Naive thymus-derived CD4-positive, alpha-beta T cell (primary cell): ENCODE measurements at places on chromosomes 5 and 9.

GRCh38 chr5:153970496-153970895 is 68.2 kb downstream of the FAM114A2 start:
- no peak for DNase-seq
- H3K27me3 ChIP-seq: no peaks in the 10 kb centered on the region
- no peak overlapping the region for H3K4me3 ChIP-seq
- no peaks in the 10 kb centered on the region for H3K4me1 ChIP-seq
- no peak overlapping the region for H3K27ac ChIP-seq
- no peaks in the 10 kb centered on the region for H3K36me3 ChIP-seq

GRCh38 chr5:67724412-67725135 is 491.0 kb upstream of the PIK3R1 start:
- H3K27ac ChIP-seq: no peak overlapping the region
- no peaks in the 10 kb centered on the region for H3K4me1 ChIP-seq
- H3K36me3 ChIP-seq: no peaks in the 10 kb centered on the region
- DNase-seq: no peak
- H3K4me3 ChIP-seq: no peak overlapping the region

DNA sequence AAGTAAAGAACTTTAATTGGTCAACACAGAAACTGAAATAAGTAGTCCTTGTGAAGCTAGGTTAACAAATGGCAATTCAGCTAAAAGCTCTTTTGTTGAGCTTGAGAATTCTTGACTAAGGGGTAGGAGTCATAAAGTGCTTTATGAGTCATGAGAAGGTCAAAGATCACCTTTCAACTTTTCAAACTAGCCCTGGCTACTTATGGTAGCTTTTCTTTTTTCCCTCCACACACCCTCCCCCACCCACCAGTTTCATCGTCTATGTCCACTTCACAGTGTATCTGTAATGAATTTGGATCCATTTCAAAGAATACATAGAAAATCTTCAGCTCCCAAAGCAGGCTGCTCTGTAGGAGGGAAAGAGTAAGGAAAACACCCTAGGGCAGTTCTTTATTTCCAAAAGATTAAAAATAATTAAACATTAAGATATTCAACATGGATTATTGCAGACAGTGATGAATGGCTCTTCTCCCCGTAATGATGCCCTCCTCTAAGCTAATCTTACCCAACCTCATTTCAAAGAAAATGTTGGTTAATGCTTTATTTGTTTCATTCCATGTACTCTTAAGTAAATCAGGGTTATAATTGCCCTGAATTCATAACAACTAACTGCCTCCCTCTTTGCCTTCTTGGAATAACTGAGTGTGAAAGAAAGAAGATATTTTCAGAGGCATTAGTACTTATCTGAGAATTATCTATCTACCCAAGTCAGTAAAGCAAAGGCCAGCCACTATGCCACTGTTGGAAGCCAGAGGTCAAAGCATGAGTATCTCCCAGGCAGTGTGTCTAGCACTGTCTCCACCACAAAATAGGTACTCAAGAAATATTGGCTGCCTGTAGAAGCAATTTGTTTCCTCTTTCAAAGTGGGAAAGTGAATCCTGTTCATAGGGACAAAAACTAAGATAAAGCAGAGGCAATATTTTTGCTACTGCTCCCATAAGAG is 290.6 kb downstream of the PIK3R1 start:
- H3K27me3 ChIP-seq: no peaks in the 10 kb centered on the region
- no peaks in the 10 kb centered on the region for H3K36me3 ChIP-seq
- no peak overlapping the region for H3K4me3 ChIP-seq
- H3K4me1 ChIP-seq: no peaks in the 10 kb centered on the region
- no peak overlapping the region for H3K27ac ChIP-seq
- no peak for DNase-seq

- no peak overlapping the region for H3K4me3 ChIP-seq
- no peaks in the 10 kb centered on the region for H3K4me1 ChIP-seq
- H3K27me3 ChIP-seq: no peaks in the 10 kb centered on the region
- no peak for DNase-seq
These were observed 71.9 kb upstream of the RANBP3L start for GRCh38 chr5:36373527-36374086.

GRCh38 chr5:141477815-141478214 is 2.0 kb downstream of the PCDHGC3 start:
- H3K27ac ChIP-seq: no peak overlapping the region
- no peaks in the 10 kb centered on the region for H3K36me3 ChIP-seq
- peaks cover 13% of the 10 kb centered on the region for H3K27me3 ChIP-seq
- H3K4me1 ChIP-seq: peaks cover 5% of the 10 kb centered on the region
- no peak for DNase-seq

GRCh38 chr5:123610209-123610608 is 98.2 kb downstream of the CSNK1G3 start:
- H3K4me1 ChIP-seq: no peaks in the 10 kb centered on the region
- H3K27me3 ChIP-seq: no peaks in the 10 kb centered on the region
- DNase-seq: no peak
- H3K27ac ChIP-seq: no peak overlapping the region
- no peak overlapping the region for H3K4me3 ChIP-seq

DNA sequence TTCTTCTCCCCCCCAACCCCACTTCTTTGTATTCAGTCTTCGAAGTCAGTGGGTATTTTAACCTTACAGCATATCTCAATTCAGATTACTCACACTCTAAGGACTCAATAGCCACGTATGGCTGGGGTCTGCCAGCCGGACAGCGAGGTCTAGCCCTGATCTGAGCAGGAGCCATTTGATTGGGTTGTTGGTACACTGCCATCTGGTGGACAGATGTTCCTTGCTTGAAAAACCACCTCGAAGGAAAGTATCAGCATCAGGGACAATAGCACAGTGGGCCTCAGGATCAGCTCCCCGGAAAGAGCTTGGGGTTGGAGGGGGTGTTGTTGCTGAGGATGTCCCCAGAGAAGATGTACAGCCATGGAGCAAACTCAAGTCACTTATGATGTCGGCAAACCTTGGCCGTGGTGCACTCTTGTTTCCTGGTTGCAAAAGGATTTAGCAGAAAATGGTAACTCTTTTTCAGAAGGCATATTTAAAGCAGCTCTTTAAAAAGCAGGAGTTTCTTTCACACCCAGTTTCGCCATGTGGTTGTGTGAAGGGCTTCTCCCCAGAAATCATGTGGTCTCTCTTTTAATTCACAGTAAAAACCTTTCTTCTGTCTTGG is 31.7 kb upstream of the KCNMB1 start:
- H3K36me3 ChIP-seq: no peaks in the 10 kb centered on the region
- no peaks in the 10 kb centered on the region for H3K27me3 ChIP-seq
- no peak overlapping the region for H3K27ac ChIP-seq
- peak; percentile 47 for DNase-seq
- peaks cover 19% of the 10 kb centered on the region for H3K4me1 ChIP-seq
- no peak overlapping the region for H3K4me3 ChIP-seq

DNA sequence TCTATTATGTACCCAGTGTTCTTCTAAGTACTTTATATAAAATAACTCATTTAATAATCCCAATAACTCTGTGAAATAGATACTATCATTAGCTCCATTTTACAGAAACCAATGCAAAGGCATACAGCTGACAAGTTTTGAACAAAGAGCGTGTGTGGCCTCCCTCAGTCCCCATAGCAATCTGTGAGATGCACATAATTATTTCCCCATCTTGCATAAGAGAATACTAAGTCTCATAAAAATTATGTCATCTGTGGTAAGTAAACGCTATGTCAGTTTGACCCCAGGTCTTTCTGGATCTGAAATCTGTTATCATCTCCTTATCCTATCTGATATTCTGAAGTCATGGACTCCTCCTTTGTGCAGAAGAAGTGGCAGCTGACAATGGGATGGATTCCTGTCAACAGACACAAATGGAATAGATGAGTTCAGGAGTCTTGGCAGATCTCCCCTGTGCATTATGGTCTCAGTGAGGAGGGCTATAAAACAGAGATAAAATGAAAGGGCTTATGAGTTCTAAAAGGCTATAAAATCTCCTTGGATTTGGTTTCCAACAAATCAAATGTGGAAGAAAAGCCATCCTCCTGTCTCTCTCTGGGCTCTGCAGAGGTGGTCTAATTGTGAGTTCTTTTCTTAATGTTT is 162.5 kb upstream of the TLE4 start:
- no peaks in the 10 kb centered on the region for H3K4me1 ChIP-seq
- no peak overlapping the region for H3K4me3 ChIP-seq
- H3K27ac ChIP-seq: no peak overlapping the region
- no peak for DNase-seq
- H3K36me3 ChIP-seq: no peaks in the 10 kb centered on the region

DNA sequence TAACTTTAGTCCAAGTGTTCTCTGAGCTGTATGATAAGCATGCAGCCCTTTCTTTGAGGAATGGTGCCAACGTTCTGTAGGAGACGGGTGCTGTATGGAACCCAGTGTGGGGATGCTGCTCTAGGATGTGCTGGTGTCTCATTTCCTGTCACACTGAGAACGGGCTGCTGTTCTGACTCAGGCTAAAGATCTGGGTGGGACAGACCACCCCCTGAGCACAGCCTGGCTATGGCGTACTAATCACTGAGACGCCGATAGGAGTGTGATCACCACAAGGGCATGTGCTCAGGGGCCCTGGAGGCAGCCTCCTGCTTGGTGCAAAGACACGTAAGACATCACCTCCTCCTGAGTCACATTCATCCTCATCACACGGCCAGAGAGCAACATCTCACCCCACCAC is 240.4 kb downstream of the IRX2 start:
- no peaks in the 10 kb centered on the region for H3K36me3 ChIP-seq
- no peaks in the 10 kb centered on the region for H3K27me3 ChIP-seq
- DNase-seq: no peak
- no peaks in the 10 kb centered on the region for H3K4me1 ChIP-seq

DNA sequence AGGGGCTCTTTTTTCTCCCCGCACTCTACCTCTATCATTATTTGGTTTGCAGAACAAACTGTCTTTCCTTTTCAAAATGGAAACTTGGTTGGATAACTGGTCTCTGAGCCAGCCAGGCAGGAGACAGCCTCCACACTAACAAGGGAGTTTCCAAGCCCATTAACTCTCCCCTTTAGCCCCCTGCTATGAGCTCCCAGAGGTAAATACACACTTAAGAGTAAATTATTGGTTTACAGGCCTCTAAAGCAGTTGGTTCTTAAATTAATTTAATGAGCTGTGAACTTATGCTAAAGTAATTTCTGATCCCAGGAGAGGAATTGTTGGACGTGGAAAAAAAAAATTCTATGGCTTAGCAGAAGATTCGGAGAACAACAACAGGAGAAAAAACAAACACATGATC is 30.3 kb downstream of the EPB41L4A start:
- no peaks in the 10 kb centered on the region for H3K4me1 ChIP-seq
- no peak overlapping the region for H3K4me3 ChIP-seq
- H3K27ac ChIP-seq: no peak overlapping the region
- DNase-seq: no peak
- H3K36me3 ChIP-seq: no peaks in the 10 kb centered on the region

- DNase-seq: no peak
- H3K27me3 ChIP-seq: no peaks in the 10 kb centered on the region
- no peaks in the 10 kb centered on the region for H3K36me3 ChIP-seq
- no peaks in the 10 kb centered on the region for H3K4me1 ChIP-seq
These were observed 300.0 kb downstream of the ZSWIM6 start for GRCh38 chr5:61632064-61632463.

- no peak overlapping the region for H3K27ac ChIP-seq
- no peaks in the 10 kb centered on the region for H3K36me3 ChIP-seq
- DNase-seq: no peak
- no peak overlapping the region for H3K4me3 ChIP-seq
- H3K4me1 ChIP-seq: no peaks in the 10 kb centered on the region
These were observed 24.6 kb downstream of the TJP2 start for GRCh38 chr9:69198521-69199220.

DNA sequence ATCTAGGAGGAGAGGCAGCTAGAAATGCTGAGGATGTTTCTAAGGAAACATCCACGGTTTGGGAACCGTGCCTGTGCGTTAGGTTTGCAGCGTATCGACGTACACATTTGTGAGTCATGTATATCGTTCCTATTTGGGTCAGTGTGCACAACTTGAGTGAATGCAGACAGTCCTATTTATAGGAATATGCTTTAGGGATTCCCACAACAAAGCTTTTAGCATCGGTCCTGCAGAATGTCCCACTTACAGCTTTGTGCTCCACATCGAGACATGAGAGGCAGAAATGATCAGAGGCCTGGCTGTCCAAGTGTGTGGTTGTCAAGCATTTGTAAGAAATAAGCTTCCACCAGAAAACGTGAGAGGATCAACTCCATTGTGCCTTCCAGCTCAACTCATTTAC is 1282.7 kb upstream of the WWC1 start:
- H3K4me1 ChIP-seq: no peaks in the 10 kb centered on the region
- H3K27me3 ChIP-seq: no peaks in the 10 kb centered on the region
- no peak overlapping the region for H3K27ac ChIP-seq
- no peak overlapping the region for H3K4me3 ChIP-seq

GRCh38 chr9:1031951-1032601 is 18.1 kb upstream of the DMRT2 start:
- H3K36me3 ChIP-seq: no peaks in the 10 kb centered on the region
- H3K4me1 ChIP-seq: no peaks in the 10 kb centered on the region
- H3K4me3 ChIP-seq: no peak overlapping the region
- H3K27me3 ChIP-seq: no peaks in the 10 kb centered on the region
- DNase-seq: no peak

DNA sequence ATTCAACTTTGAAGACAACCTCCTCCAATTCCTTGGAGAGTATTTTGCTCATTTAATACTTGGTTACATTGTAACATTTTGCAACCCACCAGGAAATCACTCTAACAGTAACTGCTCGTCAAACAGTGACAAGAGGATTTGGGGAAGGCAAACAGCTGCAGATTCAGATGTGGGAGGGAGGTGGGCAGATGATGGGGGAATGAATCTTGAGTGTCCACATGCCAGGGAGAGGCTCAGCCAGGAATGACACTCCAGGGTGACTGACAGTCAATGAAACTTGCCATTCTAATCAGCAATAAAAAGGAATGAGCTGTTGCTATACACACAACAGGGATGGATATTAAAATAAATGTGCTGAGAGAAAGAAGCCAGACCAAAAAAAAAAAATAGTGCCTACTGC is 97.7 kb upstream of the ANKRD55 start:
- peaks cover 22% of the 10 kb centered on the region for H3K4me1 ChIP-seq
- no peaks in the 10 kb centered on the region for H3K27me3 ChIP-seq
- no peak for DNase-seq
- H3K4me3 ChIP-seq: no peak overlapping the region

- H3K27ac ChIP-seq: no peak overlapping the region
- DNase-seq: no peak
- no peaks in the 10 kb centered on the region for H3K36me3 ChIP-seq
- H3K4me1 ChIP-seq: no peaks in the 10 kb centered on the region
These were observed 274.2 kb downstream of the TMEM167A start for GRCh38 chr5:82802954-82803353.

GRCh38 chr9:68643901-68644809 is 60.9 kb upstream of the PIP5K1B start:
- H3K4me3 ChIP-seq: no peak overlapping the region
- H3K27me3 ChIP-seq: no peaks in the 10 kb centered on the region
- no peaks in the 10 kb centered on the region for H3K36me3 ChIP-seq
- DNase-seq: no peak

GRCh38 chr5:90477073-90477472 is 2.4 kb downstream of the POLR3G start:
- peaks cover 7% of the 10 kb centered on the region for H3K36me3 ChIP-seq
- H3K27ac ChIP-seq: no peak overlapping the region
- peaks cover 16% of the 10 kb centered on the region for H3K4me1 ChIP-seq
- no peaks in the 10 kb centered on the region for H3K27me3 ChIP-seq
